ENCODE measurements at places on chromosomes 2 and 18.

DNA sequence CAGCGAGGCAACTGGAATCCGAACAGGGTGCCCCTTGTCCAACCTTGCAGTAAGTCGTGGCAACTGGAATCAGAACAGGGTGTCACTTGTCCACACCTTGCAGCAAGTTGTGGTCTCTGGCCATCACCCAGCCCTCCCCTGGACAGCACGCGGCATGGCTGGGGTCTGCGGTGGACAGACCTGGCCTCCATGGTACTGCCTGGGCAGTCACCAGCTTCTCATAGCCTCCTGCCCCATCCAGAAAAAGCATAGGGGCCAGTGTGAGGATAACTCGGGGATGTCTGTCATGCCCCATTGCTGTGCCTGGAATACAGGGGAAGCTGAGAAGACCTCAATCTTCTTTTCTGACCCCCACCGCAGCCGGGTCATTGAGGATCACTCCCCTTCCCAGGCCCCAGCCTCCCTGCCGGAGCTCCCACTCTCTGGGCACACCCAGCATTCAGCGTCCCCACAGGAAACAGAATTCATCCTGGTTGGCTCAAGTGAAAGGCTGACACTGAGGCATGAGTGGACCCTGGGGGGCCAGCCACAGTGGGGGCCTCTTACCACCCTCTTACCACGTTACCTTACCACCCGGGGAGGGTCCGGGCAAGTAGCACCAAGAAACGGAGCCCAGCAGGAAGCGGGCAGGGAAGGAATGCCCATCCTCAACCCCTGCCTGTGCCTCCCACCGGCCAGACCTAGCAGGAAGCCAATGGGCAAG lies 68.0 kb upstream of the RAB6C start:
- DNase-seq = no peak

- no peak for DNase-seq
Measured at GRCh38 chr18:22603902-22604301, 186.2 kb upstream of the CTAGE1 start.

GRCh38 chr2:182167882-182168281 lies 182.2 kb downstream of the PPP1R1C start:
- no peak for DNase-seq

DNA sequence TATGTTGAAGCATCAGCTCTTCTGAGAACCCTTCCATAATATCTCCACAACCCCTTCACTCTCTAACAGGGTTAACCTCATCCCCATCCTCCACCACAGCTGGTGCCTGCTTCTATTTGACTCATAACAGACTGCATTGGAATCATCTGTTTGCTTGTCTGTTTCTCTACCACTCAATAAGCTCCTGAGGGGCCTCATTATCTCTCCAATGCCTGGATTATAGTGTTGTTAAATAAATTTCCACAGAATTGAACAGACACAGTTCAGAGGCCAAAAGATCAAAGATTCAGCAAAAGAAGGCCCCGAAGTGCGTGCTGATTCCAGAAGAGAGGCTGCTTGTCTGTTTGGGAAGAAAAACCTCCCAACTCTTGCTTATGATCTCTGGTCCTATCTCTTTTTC lies 33.7 kb upstream of the FAM98A start:
- DNase-seq = no peak

GRCh38 chr2:67686254-67686653 lies 289.1 kb downstream of the ETAA1 start:
- no peak for DNase-seq

- no peak for DNase-seq
Measured at GRCh38 chr2:146207417-146207816, 1637.4 kb upstream of the ACVR2A start.

DNA sequence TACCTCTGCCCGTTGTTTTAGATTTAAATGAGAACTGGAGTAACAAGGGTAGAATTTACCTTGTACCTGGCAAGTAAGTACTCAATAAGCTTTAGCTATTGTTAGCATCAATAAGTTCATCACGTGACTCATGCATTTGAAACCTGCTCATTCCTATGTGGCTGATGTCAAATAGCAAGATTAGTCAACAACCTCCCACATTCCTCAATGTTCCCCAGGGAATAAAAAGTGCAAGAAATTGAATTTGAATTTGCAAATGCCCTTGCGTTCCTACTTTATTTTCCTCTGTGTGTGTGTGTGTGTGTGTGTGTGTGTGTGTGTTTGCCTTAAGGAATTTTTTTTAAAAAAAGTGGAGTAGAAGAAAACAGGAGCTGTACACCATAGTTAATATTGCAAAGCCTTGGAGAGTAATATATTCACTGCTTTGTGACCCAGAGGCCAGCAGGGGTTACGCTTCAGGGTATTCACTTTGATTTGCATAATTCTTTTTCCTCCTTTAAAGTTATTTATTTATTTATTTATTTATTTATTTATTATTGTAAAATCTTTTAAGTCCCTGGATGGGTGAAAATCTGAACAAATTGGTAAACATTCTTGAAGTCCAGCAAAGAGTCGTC lies 43.9 kb upstream of the DNAH7 start:
- peak; percentile 96 for DNase-seq

DNA sequence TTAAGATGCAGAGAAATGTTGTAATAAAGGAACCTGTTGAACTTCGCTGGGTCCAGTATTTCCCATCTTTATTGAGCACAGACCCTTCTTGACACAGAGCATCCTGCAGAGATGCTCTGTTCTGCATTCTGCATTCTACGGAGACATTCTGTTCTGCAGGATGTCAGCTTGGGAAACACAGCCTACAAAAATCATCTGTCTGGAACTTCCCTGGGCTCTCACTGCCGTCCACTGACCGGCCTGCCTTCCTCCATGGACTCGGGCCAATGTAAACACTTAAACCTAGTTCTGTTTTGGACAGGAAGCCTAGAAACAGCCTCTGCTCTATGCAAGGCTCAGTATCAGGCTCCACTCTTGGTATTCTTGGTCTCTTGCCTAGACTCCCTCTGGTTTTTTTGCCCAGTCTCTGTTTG lies 90.0 kb upstream of the PPP1CB start:
- peak; percentile 65 for DNase-seq

- DNase-seq = no peak
Measured at GRCh38 chr2:152488075-152488474, 153.1 kb downstream of the FMNL2 start.

- no peak for DNase-seq
Measured at GRCh38 chr18:58438958-58439300, 190.0 kb downstream of the ALPK2 start.

DNA sequence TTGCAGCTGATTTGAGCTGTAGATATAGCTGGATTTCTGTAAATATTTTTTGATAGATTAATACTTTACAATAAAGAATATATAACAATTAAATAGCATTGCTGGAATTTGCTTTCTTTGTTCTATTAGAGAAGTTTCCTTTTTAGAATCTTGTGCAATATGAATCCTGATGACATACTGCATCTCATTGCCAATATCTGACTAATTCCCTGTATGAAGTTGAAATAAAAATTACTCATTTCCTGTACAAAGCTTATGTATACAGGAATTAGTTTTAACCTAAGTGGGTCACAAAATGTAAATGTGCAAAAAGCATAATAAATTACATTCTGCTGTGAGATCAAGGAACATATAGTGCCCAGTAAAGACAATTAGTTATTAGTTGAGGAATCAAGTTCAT lies 72.8 kb upstream of the TMEFF2 start:
- peak; percentile 86 for DNase-seq

DNA sequence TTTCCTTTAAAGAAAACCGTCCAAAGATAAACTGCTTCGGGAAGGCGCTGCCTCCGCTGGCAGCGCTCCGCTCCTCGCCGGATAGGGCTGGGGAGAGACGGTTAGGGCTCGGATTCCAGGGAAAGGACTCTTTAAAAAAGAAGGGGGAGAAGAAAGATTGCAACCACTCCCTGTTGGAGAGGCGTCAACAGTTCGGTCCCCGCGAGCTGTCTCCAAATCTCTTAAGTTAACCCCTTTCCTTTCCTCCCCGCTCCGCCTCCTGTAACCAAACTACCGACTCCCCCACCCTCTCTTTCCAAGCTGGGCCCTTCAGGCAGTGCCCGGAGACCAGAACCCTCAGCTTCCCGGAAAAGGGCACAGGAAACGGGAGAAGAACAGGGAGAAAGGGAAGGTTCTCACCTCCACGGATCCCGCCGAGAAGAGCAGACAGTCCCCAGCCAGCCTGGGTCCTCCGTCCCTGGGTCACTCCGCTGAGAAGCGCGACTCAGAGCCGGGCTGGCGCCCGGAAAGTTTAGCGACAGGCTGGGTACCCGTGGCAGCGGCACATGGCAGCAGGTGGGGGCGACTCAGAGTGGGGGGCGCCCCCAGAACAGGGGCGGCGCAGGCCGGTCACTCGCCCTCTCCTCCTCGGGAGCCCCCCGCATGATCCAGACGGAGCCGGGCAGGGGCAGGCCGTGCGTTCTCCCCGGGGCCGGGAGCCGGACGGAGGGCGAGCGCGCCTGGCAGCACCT lies 675 bp downstream of the FZD5 start:
- no peak for DNase-seq

- no peak for DNase-seq
Measured at GRCh38 chr2:47134386-47135090, 20.6 kb downstream of the STPG4 start.

DNA sequence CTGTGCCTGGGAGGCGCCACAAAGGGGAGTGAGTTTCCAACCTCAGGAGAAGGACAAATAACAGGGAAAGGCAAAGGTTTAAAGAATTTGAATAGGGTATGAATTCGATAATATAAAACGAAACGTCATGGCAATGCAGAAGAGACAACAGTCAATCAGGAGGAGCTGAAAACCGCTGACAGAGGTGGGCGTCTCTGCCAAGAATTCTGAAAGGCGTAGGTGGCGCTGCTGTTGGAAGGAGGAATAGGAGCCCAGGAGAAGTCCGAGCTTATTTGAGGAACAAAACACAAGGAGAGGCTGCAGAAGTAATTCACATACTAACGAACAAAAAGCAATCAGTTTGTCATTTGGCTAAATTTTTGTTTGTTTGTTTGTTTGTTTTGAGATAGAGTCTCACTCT lies 485.8 kb upstream of the POU3F3 start:
- DNase-seq = no peak

DNA sequence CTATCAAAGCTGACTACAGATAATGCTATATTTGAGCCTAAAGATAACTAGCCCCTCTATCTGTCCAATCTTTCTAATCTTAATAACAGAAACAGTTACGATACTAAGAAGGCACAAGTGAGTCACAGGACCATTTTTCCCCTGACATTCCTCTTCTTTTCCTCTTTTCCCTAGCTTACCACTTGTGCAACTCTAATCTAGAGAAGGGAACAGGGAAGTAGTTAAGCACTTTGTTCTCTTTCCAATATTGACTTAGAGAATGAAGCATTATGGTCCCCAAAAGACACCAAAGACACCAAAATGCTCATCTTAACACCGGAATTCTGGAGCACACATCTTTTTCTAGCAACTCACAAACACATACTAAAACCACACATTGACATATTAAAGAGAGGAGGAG lies 1.8 kb downstream of the PDE11A start:
- no peak for DNase-seq

DNA sequence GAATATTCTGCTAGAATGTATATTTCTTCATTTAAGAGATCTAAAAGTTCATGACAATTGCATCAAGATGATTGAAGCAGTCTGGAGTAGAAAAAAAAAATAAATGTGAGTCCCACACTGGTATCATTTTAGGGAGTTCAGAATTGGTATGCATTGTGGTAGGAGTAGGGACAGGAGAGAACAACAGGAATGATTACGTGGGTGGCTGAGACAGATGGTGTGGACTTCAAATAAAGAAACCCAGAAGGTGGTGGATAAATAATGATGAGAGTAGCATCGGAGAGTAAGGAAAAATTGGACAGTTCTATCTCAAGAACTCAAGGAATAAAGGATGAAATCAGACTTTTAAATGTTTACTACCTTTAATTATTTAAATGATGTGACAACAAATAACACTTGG lies 289.6 kb downstream of the GALNT13 start:
- DNase-seq = no peak

DNA sequence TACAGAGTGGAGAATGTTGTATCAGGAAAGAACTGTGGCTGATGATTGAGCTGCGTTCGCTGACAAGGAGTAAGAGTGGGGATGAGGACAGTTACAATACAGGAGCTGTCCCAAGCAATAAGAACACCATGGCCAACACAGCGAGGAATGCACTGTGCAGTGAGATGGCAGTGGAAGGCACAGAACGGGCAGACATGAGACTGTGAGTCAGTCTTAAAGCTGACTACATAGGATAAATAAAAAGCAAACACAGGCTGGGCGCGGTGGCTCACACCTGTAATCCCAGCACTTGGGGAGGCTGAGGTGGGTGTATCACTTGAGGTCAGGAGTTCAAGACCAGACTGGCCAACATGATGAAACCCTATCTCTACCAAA lies 89.8 kb downstream of the CABYR start:
- no peak for DNase-seq

- no peak for DNase-seq
Measured at GRCh38 chr2:6934345-6934744, 17.1 kb downstream of the RNF144A start.

DNA sequence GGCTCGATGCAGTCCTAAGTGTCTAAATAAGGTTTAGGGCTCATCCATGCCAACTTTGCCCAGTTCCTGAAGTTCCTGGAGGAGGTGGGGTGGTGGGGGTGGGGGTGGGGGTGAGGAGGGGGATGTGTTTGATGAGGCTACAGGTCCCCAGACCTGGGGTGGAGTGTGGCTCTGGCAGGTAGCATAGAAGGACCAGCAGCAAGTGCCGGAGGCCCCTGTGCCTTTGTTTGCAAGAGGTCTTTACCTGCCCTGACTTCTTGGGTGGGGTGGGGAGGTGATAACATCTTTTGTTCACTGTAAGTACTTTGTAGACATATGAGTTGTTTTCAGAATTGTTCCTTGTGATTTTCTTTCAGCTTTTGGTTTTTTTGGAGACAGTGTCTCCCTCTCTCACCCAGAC lies 10.0 kb downstream of the SH3BP4 start:
- no peak for DNase-seq

DNA sequence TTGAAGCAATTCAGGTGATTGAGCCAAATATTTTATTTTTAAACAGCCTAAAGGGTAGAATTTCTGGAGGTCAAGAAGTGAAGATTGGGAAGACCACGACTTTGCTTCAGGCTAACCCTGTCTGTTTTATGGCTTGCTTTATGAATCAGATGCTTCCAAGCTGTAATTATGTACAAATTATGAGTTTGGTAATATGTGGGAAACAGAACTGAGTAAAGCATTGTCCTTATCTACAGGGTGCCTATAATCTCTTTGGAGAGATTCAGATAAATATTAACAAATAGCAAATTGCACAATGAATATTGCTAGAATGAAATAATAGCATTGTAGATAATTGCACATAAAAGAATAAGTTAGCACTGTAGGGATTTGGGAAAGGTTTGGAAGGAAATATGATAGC lies 539.4 kb upstream of the CDH2 start:
- DNase-seq = no peak

DNA sequence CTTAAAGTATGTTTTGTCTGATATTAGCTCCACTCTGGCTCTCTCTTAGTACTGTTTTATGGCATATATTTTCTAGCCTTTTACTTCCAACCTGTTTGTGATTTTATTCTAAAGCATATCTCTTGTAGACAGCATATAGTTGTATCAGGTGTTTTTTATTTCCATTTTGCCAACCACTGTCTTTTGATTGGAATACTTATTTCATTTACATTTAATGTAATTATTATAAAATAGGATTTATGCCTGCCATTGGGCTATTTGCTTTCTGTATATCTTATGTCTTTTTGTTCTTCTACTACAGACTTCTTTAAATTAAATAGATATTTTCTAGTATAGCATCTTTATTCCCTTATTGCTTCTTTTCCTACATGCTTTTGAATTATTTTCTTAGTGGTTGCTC lies 67.3 kb downstream of the LRRC30 start:
- no peak for DNase-seq

GRCh38 chr2:125746321-125747164 lies 909.4 kb upstream of the GYPC start:
- no peak for DNase-seq
